ENCODE measurements at places on chromosomes 1 and 21.

DNA sequence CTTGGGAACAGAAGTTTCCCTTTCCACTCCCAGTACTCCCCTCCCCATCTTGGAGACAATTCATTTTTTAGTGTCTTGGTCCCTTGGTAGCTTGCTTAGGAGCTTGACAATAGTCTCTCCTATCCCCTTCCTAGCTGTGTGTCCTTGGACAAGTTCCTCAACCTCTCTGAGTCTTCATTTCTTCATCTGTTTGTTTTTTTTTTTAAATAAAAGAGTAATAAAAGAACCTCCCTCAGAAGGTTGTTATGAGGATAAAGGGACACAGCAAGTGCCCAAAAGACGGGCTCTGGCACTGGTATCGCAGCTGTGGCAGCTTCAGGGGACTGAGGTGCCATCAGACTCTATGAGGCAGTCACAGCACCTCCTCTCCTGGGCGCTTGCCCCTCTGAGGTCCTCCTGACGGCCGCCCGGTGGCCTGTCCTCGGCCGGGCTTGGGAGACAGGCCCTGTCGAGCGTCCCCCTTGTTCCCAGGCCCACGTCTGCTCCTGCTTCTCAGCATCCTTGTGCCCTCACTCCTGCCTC lies 689.2 kb downstream of the MATN1 start:
- DNase-seq: no peak

DNA sequence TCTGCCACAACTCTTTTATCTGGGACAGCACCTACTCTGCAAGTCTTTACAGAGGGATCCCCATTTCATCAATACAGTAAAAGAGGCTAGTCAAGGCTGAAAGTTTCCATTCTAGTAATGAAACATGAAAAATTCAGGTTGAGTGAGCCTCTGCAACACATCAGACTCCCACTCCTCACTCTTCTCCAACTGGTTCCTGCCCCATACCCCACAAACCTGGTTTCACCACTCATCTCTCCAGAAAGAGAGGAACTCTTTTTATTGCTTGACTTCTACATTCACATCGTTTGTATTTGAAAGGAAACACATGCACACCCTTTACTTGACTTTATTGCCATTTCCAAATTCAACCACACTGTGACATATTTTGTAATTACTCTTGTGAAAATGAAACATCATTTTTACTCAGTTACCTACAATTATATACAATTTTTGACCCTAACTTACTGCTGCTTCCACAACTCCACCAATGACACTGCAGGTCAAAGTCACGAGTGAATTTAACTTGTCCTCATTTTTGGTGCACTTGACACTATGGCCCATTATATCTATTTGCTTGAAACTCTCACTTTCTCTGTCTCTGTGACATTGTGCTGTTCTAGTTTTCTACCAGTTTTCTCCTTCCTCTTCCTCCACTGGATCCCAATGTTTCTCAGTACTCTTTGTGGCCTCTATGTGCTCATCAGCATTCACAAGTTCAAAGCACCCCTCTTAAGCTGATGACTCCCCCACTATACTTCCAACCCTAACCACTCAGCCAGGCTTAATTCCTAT lies 8.0 kb downstream of the STX6 start:
- DNase-seq: no peak

GRCh38 chr1:104905322-104905721 lies 1155.6 kb downstream of the AMY1C start:
- no peak for DNase-seq

- no peak for DNase-seq
Measured at GRCh38 chr21:16034446-16035190, 304.8 kb downstream of the USP25 start.

- DNase-seq: no peak
Measured at GRCh38 chr1:18357622-18358230, 123.0 kb upstream of the KLHDC7A start.

DNA sequence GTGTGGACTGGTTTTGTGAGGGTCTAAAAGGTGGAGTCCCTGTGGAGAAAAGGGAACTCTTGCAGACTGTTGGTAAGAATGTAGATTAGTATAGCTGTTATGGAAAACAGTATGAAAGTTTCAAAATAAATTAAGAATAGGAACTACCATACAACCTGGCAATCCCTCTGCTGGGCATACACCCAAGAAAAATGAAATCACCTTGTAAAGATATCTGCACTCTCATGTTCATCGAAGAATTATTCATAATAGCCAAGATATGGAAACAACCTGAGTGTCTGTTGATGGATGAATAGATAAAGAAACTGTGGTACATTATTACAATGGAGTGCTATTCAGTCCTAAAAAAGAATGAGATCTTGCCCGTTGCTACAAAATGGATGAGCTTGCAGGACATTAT lies 109.6 kb downstream of the TBX19 start:
- no peak for DNase-seq

- no peak for DNase-seq
Measured at GRCh38 chr1:14296795-14297194, 301.7 kb upstream of the KAZN start.

- no peak for DNase-seq
Measured at GRCh38 chr1:34777519-34778321, 3.3 kb upstream of the GJB3 start.

DNA sequence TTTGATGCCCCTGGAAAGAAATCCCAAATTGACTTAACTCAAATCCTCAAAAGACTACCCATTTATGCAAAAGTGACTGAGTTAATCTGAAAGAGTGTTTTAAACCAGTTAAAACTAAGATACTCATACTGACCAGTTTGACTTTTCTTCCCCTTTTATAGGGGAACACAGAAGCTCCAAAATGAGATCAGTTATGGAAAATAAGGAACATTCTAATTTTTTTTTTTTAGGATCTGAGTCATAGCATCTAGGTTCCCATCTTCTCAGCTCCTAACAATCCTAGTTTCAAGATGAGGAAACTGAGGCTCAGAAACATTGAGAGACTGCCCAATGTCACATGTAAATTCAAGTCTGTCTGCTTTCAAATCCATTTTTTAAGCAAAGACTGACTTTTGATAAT lies 231.1 kb upstream of the RUNX1 start:
- no peak for DNase-seq

DNA sequence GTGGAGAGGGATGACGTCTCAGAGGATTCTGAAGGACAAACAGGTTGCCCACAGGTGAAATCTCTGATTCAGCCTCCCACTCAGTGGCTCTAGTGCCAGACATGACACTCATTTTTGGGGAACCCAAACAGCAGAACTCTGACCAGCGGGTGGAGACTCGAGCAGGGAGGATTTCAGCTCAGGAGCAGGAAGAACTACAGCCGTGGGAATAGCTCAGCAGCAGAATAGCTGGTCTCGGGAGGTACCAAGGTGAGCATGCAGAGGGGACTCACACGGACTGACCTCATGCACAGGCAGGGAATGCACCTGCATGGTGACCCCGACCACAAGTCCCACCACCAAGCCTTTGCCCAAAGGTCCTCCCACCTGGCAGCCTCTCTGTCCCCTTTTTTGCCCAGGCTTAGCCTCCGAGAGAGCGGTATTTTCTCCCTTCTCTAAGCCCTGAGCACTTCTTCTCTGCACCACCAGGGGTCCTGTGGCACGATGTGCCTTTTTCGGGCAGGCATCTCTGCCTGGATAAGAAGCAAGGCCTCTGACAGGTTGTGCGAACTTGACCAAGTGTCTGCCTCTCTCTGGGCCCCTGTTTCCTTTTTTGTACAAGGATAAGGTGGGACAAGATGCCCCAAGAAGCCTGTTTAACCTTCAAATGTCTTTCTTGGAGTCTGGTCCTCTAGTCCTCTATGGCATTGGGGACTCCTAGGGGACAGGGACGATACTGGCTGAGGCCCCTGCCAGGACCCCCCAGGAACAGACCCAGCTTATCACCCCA lies 8.8 kb upstream of the FGR start:
- DNase-seq: peak; percentile 68

DNA sequence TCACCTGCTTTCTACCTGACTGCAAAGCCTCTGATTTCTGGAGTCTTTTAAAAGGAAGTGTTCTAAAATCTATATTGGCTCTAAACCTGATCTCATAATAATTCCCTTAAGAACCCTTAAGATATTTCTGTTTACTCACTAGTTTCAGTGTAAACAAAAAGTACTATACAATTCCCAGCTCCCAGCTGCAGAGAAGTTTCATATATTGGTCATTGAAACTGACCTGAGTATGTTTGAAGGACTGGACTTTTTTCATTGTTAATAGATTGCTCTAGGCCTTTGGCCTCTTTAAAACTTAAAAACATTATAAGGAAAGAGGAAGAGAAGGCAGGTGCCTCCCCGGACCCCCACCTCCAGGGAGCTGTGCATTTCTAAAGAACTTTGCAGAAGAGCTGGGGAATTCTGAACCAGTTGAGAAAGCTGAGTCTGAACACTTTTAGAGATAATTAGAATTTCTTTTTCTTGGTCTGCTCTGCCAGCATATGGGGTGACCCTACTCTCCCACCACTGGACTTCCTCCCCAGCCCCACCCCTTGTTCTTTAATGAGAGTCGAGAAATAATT lies 23.7 kb downstream of the CLIC6 start:
- DNase-seq: no peak

DNA sequence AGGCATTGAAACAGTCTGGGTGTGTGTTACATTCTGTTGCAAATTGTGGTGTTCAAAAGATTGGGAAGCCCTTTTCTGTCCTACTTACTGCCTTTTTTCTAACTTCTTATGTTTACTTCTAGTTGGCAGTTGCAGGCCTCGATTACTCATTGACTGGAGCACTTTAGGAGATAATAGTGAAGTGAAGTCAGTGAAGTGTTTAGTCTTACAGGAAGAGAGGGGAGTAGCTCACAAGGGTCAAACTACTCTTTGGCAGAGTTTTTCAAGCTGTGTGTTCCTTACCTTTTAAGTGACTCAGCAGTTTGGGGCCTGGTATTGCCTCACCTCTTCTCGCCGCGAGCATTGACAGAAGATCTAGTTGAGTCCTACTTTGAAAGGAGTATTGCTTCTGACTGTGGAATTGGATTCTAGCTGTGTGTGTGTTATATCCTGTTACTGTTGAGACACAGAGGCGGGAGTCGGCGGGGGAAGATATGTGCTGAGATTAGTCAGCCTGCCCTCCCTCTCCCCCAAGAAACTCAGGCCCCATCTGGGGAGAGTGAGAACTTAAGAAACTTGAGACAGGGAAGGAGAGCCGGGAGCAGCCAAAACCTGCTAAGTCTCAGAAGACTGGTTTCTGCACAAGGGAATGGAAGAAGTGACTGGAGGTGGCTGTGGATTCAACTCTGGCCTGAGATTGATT lies 19.3 kb downstream of the AHCYL1 start:
- DNase-seq: no peak

GRCh38 chr1:212254853-212255363 lies 30.3 kb upstream of the PPP2R5A start:
- DNase-seq: no peak

DNA sequence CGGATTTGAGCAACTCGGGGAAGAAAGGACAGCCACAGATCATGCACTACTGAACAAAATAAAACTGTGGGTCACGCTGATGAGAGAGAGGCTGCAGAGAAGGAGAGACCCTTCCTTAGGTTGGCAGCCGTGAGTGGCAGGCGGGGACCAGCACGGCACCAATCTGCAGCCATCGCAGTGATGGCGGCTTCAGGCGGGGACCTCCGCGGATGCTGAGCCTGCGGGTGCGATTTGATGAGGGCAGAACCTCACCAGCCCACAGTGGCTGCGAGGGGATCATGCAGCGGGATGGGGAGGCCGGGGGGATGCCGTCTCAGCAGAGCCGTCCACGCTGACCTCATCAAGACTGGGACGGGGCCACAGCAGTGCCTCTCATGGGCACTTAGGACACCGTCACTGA lies 11.8 kb downstream of the ITGB2 start:
- DNase-seq: no peak
